H1 (cell line): ENCODE measurements at places on chromosomes 2 and 18.

DNA sequence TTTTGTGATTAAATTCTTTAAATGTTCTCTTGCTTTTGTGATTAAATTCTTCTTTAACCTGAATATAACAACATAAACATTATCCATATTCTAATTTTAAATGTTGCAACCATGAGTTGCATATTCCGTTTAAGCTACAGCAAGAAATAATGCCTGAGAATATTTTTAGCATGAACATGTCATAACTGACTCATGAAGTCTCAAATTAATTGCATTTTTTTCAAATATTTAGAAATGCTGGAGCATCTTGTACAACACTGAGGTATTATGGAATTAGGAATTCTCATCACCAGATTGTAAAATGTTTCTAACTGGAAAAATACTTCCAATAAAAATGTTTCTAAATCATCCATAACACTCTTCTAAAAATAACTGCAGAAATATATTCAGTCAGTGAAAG, 14.7 kb downstream of the ROCK2 start:
- H3K4me1 ChIP-seq = no peaks in the 10 kb centered on the region
- H3K27ac ChIP-seq = no peak overlapping the region
- no peak overlapping the region for H3K4me3 ChIP-seq
- H3K36me3 ChIP-seq = no peaks in the 10 kb centered on the region; the same call in 1 of the 2 replicates
- DNase-seq = no peak

- no peaks in the 10 kb centered on the region for H3K27me3 ChIP-seq
- H3K4me3 ChIP-seq = no peak overlapping the region
- no peak for DNase-seq
- no peaks in the 10 kb centered on the region for H3K36me3 ChIP-seq
- no peak overlapping the region for H3K27ac ChIP-seq
Measured at GRCh38 chr2:218130377-218130776, 4.5 kb downstream of the CXCR2 start.

GRCh38 chr2:85133751-85134254, 611 bp downstream of the TCF7L1 start:
- 0 out of 2 replicates have a peak, but pooled peaks cover 4% of the 10 kb centered on the region for H3K36me3 ChIP-seq
- H3K27me3 ChIP-seq = no peaks in the 10 kb centered on the region
- peak overlapping the region; percentile 84 for H3K27ac ChIP-seq
- peak overlapping the region; percentile 90 for H3K4me3 ChIP-seq
- no peak for DNase-seq
- H3K4me1 ChIP-seq = peaks cover 10% of the 10 kb centered on the region

DNA sequence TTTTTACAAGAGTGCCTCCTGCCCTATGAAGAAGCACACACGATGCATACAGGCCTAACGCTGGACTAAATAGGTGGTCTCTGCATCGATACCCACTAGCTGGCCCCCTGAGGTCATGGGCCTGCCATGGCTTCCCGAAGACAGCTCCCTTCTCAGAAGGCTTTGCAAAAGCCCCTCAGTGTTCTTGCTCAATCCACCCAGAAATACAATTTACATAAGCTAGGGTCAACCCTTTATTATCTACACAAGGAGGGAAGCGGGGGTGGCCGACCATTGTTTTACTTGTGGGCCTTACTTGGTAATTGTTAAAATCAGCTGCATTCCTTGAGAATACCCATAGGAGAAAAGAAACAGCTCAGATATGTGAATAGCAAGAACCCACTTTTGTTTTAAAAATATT, 28.5 kb downstream of the UXS1 start:
- peaks cover 18% of the 10 kb centered on the region for H3K4me1 ChIP-seq
- no peak for DNase-seq
- H3K36me3 ChIP-seq = no peaks in the 10 kb centered on the region
- no peak overlapping the region for H3K27ac ChIP-seq
- H3K4me3 ChIP-seq = no peak overlapping the region
- no peaks in the 10 kb centered on the region for H3K27me3 ChIP-seq

GRCh38 chr2:37203708-37204107, 7.4 kb downstream of the CEBPZOS start:
- DNase-seq = no peak
- H3K36me3 ChIP-seq = peaks cover 20% of the 10 kb centered on the region; the same call in 1 of the 2 replicates
- H3K27ac ChIP-seq = no peak overlapping the region
- H3K27me3 ChIP-seq = no peaks in the 10 kb centered on the region
- peaks cover 13% of the 10 kb centered on the region for H3K4me1 ChIP-seq

DNA sequence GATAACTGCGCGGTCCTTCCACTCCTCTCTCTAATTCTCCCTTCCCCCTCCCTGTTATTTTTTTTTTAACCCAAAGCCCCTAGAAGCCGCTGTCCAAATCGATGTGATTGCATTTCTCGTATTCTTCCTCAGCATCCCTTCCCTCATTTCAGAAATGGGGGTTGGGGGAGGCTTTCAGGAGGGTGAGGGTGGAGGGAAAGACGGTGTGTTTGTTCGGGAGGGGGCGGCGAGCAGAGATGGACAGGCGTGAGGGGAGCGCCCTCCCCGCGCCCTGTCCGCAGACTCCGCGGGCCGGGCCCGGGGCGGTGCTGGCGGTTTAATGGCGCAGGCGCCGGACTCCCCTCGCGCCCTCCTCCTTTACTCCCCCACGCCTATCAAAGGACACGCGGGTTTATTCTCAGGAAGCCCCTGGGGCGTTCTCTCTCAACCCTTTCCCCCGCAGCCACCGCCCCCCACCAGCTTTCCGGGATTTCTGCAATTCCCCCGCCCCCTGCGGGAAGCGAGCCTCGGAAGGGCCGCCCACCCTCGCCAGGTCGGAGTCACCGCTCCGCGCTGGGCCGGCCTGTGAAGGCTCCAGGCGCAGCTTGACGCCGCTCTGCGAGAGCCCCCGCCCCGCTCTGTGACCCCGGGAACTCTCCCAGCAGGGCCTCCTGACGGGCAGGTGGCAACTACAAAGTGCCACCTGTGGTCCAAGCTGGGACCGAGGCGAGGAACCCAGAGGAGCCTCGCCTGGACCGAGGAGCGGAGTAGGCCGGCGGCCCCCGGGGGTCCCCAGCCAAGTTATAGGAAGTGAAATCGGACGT, 981 bp downstream of the ST8SIA3 start:
- H3K27ac ChIP-seq = no peak overlapping the region
- peaks cover 8% of the 10 kb centered on the region for H3K4me1 ChIP-seq
- no peaks in the 10 kb centered on the region for H3K36me3 ChIP-seq

DNA sequence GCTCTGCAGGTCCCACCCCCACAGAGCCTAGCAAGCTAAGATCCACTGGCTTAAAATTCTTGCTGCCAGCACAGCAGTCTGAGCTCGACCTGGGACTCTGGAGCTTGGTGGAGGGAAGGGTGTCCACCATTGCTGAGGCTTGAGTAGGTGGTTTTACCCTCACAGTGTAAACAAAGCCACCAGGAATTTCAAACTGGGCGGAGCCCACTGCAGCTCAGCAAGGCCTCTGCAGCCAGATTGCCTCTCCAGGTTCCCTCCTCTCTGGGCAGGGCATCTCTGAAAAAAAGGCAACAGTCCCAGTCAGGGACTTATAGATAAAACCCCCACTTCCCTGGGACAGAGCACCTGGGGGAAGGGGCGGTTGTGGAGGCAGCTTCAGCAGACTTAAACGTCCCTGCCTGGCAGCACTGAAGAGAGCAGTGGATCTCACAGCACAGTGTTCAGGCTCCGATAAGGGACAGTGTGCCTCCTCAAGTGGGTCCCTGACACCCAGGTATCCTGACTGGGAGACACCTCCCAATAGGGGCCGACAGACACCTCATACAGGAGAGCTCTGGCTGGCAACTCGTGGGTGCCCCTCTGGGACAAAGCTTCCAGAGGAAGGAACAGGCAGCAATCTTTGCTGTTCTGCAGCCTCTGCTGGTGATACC, 20.0 kb upstream of the NEMP2 start:
- DNase-seq = no peak
- H3K36me3 ChIP-seq = no peaks in the 10 kb centered on the region
- no peaks in the 10 kb centered on the region for H3K27me3 ChIP-seq
- no peak overlapping the region for H3K4me3 ChIP-seq
- H3K4me1 ChIP-seq = peaks cover 1% of the 10 kb centered on the region; the same call in 1 of the 2 replicates
